ENCODE measurements at places on chromosomes 11 and 22.

- no peak for DNase-seq
Measured at GRCh38 chr11:131486937-131487635, 116.7 kb downstream of the NTM start.

GRCh38 chr11:79062814-79063762, 377.7 kb downstream of the TENM4 start:
- no peak for DNase-seq

DNA sequence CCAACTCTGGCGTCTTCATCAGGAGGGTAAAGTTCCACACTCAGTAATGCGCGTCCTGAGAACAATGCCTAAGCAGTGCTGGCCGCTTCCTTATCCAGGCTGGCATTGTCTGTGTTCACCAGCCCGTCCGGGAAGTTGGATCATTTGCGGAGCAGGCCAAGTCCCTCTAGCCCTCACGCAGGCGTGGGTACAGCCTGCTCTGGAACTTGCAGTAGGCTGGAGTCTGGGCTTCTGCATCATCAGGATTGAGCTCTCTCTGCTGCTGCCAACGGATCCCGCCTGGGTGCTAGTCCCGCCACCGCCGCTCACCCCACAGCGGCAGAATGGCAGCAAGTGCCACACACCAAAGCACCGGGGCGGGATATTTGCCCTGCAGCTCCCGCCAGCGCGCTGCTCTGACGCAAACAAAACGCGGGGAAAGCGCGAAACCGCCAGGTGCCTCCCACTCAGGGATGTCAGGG, 29.0 kb downstream of the GLYATL1 start:
- DNase-seq = no peak

- no peak for DNase-seq
Measured at GRCh38 chr22:23212061-23213021, 32.0 kb downstream of the BCR start.

DNA sequence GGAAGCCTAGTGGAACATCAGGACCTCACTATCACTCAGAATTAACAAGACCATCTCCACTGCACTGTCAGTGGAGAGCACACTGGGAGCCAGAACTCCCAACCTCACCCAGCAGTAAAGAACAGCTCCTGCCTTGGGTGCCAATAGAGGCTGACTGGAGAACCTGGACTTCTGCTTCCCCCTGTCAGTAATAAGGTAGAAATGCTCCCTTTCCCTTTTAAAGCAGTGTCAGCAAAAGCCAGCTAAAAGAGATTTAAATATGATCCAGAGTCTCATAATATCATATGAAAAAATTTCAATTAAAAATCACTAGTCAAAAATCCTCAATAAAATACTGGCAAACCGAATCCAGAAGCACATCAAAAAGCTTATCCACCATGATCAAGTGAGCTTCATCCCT, 82.8 kb downstream of the SPATA19 start:
- no peak for DNase-seq

- no peak for DNase-seq
Measured at GRCh38 chr11:116984186-116984585, 114.0 kb downstream of the SIK3 start.

Measured in activated CD8-positive, alpha-beta memory T cell treated with anti-CD3 and anti-CD28 coated beads for 4 hours (primary cell).